NCI-H2029 (cell line): ENCODE measurements at places on chromosomes 2 and 18.

DNA sequence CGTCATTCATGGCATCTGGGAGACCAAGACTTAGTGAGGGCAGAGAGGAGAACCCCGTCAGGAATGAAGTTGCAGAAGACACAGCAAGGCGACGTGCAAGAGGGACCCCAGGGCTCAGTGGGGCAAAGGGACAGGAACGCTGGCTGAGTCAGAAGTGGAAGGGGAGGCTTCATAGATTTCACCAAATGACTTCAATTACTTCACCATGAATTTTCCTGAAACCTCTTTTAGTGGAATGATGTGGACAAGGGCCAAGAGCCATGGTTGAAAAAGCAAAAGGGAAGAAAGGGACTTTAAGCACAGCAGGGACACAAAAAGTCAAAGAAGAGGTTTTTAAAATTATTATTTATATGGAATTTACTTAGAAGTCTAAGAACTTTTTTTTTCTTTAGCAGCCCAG lies 141.6 kb upstream of the PID1 start:
- DNase-seq = no peak

- DNase-seq = no peak
Measured at GRCh38 chr2:2557475-2557874, 226.4 kb upstream of the MYT1L start.

DNA sequence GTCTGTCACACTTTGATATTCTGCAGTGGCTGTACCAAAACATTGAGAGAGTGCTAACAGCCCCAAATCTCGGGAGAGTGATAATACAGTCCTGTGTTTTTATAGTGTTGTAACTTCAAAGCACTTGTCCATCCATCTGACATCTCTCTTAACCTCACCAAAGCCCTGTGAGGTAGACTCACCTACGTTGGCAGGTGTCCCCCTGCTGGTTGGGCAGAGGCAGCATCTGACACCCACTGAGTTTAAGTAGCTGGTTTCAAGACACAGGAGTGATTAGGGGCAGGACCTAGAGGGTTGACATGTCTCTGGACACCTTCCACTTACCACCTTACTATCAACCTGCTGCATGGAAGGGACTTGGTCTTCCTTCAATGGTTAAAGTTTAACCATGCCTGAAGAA lies 22.9 kb downstream of the COLEC12 start:
- DNase-seq = no peak

DNA sequence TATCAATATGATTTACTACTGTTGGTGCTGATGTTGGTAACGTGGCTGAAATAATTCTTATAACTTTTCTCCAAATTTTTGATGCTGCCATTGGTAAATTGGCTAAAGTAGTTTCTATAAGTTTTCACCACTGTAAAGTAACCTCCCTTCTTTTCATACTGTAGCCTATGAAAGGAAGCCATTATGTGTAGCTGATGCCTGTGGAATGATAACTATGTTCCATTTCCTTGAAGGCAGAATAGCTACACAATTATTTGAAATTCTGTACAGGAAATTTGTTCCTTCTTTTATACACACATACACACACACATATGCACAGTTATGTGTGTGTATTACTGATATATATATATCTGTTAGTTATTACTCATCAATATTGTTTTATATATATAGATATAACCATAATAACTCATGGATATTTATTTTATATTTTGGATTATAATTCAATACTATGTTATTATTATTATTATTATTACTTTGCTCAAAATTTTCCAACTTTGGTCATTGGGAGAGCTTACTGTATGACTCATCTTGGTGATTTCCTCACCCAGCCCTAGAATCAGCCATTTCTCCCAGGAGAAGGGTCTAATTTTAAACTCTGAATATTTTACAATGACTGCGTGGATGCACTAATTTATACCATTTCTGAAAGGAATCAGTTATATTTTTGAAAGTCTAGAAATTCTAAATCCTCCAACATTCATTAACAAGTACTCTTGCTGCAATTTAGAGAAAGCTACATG lies 1677.7 kb downstream of the SUCLG1 start:
- DNase-seq = no peak

DNA sequence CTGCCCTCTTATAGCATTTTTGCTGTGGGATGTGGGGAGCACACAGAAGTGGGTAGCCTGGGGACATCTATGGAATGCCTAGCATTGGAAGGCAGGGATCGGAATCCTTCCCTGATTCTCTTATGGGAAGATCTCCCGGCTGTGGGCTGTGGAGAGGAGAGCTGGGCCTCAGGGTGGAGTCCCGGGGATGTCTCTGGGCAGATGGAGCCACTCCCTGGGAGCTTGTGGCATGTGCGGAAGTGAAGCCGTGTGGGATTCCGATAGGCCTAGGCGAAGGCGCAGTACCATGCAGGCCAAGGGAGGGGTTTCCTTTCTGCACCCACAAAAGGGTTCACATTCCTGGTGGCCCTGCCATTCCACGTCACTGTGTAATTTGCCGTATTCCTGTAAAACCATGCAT lies 87.9 kb downstream of the GLI2 start:
- DNase-seq = no peak

GRCh38 chr2:155687181-155687580 lies 645.3 kb downstream of the NR4A2 start:
- DNase-seq = no peak

DNA sequence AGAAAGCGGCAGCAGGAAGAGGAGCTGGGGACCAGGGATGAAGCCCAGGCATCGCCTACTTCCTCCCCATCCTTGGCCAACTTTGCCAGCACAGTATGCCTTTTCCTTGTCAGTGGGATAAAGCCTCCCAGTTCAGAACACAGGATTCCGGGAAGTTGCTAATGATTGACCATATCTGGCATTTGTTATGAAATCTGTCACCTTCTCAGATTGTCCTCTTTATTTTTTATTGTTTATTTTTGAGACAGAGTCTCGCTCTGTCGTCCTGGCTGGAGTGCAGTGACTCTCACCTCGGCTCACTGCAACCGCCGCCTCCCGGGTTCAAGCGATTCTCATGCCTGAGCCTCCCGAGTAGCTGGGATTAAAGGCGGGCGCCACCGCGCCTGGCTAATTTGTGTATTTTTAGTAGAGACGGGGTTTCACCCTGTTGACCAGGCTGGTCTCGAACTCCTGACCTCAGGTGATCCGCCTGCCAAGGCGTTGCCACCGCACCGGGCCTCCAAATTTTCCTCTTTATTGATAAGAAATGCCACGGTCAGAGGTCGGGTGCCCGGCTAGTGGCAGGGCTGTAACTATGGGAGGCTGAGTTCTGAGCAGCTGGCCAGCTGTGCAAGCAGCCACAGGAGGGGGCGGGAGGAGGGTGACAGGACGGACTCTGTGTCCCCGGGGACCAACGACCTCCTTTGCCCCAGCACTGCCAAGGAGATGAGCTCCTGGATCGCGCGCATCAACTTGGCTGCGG lies 24.4 kb downstream of the PSD4 start:
- no peak for DNase-seq

- no peak for DNase-seq
Measured at GRCh38 chr2:30765876-30766470, 41.3 kb downstream of the CAPN13 start.

GRCh38 chr18:76707534-76707933 lies 114.8 kb upstream of the ZNF236 start:
- no peak for DNase-seq
